Fibroblast of upper back skin (primary cell): ENCODE measurements at places on chromosomes 1 and 21.

DNA sequence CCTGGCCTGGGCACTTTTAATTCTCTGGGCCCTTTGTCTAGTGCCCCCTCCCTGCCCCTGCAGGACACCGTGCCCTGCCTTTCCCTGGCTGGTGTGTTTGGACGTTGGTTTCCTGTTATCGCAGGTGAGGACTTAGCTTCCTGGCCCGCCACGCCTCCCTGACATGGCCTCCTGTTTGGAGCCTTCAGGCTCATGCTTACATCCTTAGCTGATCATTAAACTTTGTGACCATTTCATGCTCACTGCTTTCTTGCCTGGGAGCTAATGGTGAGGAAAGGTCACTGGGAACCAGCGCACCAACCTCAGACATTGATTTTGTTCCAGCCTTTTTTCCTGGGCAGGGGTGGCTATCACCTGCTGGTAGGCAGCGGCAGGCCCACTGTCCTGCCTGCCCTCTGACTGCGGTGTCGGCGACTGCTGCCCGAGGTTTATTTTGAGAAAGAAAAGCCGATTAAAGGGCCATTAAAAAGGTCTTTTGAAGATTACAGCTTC is 3.7 kb downstream of the PFKL start:
- no peak for DNase-seq

GRCh38 chr1:28914228-28915030 is at the start of gene EPB41:
EPB41 (plus strand) TSS chr1:28914569; CDS start chr1:28987438, 72,869 bp downstream.
- peak; percentile 96 for DNase-seq

DNA sequence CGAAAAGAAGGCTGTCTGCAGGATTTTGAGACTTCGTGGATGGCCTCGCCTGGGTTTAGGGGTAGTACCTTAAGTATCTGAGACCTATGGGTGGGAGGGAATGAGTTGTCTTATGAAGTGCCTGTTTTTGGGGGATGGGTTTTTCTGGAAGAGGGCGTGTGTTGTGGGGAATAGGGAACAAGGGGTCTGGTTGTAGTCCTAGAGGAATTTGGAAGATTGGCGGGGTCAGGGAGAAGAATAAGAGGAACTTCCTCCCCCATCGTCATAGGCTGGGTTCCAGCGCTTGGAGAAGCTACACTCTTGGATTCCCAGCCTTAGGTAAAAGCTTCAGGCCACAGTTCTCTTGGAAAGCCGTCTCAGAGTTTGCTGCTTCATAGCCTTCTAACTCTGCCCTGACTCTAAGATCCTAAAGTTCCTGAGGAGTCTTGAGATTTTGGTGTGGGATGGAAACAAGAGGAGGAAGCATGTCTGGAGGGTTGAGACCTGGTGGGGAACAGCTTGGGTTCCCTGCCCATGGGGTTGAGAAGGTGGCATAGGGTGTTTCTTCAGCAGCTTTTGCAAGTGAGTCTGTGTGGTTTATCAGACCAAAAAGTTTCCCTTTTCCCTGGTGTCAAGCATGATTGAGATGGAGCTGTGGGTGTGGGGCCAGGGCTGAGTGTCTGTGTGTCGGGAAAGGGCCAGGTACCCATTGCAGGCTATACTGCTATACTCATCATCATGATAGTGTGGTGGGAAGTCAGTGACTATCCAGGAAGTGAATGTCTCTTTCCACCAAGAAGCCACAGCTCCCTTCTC is 1.8 kb downstream of the VANGL2 start:
- DNase-seq, result no peak

GRCh38 chr1:104745875-104746274 is 996.2 kb downstream of the AMY1C start:
- DNase-seq, result no peak

GRCh38 chr21:20451046-20451445 is 547.2 kb upstream of the NCAM2 start:
- peak; percentile 5 for DNase-seq

- DNase-seq, result no peak
Observed at GRCh38 chr1:221565711-221566110, 176.2 kb downstream of the DUSP10 start.

DNA sequence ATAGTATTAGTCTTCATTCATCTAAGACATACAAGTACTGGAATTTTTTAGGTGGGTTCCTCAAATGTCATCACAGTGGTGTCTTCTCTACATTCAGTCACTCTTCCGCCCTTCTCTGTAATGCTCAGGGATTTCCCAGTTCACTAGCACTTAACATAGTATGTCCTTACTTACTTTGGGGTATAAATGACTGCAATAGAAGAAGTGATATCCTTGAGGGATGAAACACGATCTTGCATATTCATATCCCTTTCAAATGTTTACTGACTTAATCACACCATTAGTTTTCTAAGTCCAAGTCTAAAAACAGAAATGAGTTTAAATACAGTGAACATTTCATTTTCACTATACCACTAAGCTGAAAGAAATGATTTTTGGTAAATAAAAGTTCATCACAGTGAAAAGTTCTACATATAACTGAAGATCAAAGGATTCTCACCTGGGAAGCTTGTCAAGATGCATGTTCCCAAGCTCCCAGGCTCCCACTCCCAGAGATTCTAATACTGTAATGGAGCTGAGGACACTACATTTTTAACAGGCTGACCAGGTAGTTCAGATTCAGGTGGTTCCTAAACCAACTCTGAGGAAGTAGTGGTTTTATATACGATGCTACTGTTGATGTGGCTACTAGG is 29.7 kb downstream of the MRPL39 start:
- DNase-seq, result no peak

DNA sequence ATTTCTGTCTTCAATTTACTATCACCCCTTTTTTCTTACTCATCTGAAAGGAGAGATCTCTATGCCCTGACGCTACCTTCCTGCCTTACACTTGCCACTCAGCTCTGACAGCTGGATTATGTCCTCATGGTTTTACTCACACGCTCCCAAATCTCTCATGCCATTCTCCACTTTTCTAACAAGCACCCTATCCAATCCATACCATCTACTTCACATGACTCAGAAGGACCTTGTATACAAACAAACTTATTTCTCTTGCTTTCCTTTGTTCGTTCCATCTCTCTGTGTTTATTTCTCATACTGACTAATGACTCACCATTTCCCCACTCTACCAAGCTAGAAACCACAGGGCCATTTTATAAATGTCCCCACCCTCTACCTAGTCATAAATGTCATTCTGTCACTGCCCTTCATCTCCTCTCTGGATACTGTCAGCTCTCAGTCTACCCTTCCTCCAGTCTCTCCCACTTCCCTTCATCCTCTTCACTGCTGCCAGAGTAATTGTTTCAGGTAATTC is 87.3 kb downstream of the USP24 start:
- DNase-seq, result no peak

GRCh38 chr21:33189237-33189636 is 40.5 kb upstream of the IFNAR2 start:
- no peak for DNase-seq

- no peak for DNase-seq
Observed at GRCh38 chr1:9590945-9591668, 2.4 kb downstream of the TMEM201 start.

DNA sequence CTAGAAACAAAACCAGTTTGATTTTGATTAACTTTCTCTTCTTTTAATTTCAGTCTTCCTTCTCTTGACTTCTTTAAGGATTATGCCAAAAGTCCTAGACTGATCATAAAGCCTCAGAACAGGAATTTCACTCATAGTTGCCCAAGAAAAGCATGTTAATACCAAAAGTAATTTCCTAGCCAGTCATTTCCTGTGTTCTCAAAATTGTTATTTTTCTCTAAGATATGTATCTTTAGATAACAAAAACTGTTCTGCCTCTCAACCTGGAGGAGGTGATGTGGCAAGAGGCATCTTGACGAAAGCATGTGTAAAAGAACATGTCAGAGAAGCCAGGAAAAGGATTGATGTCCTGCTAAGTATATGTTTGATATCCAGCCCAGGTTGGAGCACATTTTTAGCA is 78.0 kb upstream of the IPO9 start:
- peak; percentile 78 for DNase-seq

GRCh38 chr1:182149411-182149965 is 88.0 kb upstream of the ZNF648 start:
- peak; percentile 66 for DNase-seq

DNA sequence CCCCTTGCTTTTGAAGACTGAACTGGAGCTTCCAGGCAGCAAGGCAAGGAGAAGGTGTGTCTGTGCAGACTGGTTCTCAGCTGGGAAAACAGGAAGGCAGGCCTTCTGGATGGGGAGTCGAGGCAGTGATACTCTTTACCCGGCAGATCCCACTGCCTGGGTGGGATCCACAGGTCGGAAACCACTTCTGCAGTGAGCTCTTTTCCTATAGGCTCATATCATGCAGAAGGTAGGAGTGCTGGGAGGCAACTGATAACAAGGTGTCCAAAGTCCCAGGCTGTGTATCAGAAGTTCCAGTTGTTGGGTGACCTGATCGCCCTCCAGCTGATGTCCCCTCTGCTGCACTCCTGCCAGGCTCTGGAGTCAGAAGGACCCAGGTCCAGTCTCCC is 17.1 kb downstream of the ACOT11 start:
- no peak for DNase-seq

- DNase-seq, result peak; percentile 16
Observed at GRCh38 chr1:184789884-184790283, 35.2 kb upstream of the EDEM3 start.

DNA sequence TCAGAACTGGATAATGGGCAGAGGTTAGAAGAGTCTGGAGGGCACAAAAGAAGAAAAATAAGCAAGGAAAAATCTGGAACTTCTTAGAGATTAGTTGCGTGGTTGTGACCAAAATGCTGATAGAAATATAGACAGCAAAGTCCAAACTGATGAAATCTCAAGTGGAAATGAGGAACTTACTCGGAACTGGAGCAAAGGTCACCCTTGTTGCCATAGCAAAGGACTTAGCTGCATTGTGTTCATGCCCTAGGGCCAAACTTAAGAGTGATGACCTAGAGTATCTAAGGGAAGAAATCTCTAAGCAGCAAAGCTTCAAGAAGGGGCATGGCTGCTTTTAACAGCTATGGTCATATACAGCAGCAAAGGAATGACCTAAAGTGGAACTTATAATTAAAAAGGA is 180.0 kb downstream of the TTLL7 start:
- no peak for DNase-seq

GRCh38 chr1:54600947-54601721 is 22.2 kb downstream of the FAM151A start:
- DNase-seq, result no peak

- DNase-seq, result no peak
Observed at GRCh38 chr1:2926447-2927055, 94.7 kb upstream of the ACTRT2 start.

DNA sequence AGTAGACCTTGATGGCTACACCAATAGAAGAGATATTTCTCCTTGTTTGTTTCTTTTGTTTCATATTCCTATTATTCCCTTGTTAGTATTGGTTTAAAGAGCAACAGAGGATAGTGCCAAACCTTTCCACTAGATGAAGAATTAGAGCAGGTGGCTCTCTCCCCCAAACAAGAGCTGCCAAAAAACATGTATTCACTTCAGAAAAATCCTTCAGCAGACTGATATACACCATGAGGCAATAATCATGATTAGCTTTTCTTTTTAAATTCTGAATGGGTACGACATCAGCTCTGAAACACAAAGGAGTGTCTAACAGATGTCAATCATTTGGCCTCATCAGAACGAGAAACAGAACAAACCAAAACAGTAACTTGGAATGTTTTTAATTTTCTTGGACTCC is 67.3 kb upstream of the MAP10 start:
- no peak for DNase-seq

- DNase-seq, result peak; percentile 73
Observed at GRCh38 chr1:200139661-200140250, 112.2 kb downstream of the NR5A2 start.

DNA sequence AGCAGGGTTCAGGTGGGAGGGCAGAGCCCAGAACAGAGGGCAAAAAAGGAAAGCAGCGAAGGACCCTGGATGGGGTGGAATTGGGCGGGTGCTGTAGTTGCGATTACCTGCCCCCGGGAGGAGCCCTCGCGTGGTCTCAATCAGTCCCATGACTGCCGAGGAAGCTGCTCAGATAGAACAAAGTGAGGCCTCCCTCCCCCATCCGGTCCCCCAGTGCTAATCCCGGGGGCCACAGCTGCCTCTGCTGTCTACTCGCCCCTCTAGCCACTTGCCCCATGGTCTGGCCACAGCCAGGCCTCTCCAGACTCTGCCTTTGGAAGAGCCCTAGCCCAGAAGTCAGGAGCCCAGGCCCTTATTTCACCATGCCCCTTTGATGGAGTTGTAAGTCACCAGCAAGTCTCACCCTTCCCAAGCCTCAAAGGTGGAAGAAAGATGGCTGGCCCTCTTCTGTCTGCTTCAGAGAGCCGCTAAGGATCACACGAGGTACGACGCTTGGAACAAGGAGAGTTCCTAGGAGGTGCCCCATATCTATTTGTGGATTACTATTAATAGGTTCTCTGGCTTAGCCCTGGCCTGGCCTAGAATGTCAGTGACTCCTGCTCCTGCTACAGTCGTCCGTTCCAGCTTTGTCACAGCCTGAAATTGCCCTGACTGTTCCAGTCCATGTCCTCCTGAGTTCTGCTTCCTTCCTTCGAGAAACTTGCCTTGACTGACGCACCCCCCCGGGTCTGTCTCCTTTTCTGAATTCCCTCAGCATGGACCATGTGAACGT is 16.4 kb downstream of the ECHDC2 start:
- peak; percentile 43 for DNase-seq

DNA sequence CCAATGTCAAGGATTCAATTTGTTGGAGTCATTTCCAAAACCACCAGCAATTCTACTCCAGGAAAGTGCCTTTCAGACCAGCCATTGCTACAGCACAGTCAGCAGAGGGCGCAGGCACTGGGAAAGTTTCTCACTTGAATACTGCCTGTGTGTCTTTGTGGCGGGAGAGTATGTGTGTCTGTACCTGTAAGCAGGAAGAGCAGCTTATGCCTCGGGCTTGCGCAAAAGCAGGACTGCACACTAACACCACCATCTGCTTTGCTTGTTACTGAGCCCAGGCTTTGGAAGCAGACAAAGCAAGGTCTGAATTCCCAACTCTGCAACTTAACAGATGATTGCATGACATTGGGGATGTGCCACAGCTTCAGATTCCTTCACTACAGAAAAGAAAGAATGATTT is 7.0 kb upstream of the CTSE start:
- DNase-seq, result peak; percentile 69

- no peak for DNase-seq
Observed at GRCh38 chr1:116786049-116786448, 31.8 kb downstream of the CD2 start.

DNA sequence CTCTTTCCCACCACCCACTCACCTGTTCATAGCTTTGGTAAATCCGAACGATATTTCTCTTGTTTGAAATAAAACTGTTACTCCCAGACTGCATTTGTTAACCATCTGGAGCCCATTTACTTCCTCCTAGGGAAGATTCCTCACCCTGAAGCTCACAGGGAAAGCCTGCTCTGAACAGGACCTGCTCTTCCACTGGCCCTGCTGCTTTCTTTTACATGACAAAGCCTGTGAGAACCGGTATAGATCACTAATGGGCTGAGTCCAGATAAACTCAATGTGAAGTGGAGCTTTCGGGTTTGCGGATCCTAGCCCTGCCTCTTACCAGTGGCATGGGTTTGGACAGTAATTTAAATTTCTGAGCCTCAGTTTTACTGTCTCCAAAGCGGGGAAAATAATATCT is 45.2 kb downstream of the FAM163A start:
- DNase-seq, result no peak
